ENCODE measurements at places on chromosomes 12 and 14.

DNA sequence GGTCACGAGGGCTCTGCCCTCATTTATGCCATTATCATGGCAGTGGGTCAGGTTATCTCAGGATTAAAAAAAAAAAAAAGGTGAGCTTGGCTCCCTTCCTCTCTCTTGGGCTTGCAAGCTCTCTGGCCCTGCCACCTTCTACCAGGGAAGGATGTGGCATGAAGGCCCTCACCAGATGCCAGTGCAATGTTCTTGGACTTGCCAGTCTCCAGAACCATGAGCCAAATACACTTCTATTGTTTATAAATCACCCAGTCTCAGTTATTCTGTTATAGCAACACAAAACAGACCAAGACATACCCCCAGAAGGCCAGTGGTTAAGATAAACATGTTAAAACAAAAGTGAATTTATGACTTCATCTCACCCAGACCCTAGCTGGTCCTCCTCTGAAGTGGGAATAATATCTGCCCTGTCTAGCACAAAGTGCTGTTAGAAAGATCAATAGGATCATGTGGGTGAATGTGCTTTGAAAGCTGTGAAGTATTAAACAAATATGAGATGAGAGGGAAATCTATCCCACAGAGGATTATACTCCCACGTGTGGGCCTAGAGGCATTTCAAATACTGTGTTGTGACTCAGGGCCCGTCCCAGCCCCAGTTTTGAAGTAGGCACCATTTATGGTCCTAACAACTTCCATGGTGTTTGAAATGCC lies 88.6 kb downstream of the NINJ2 start:
- DNase-seq = no peak

DNA sequence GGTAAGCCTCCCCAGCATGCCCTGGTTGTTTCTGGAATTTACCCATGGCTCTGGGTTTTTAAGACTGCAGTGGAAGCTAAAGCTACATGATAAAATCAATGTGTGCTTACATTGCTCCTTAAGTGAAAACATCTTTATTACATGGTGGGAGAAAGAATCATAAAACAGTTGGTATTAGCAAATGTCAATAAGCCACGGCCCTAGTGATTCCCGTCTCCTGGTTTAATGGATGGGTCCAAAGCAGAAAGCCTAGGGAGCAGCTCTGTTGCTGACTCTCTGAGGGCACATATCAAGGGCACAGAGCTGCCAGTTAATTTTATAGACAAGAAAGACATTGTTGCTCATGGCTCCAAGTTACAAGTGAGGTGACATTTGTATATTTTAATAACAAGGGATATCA lies 127.9 kb downstream of the MYRFL start:
- no peak for DNase-seq

- no peak for DNase-seq
Observed at GRCh38 chr12:615620-616019, 47.6 kb downstream of the NINJ2 start.

GRCh38 chr12:108514468-108514972 lies 557 bp upstream of the FICD start:
- no peak for DNase-seq

GRCh38 chr14:102440392-102440791 lies 69.2 kb downstream of the ANKRD9 start:
- DNase-seq = no peak

GRCh38 chr14:71716041-71716772 lies 216.0 kb upstream of the RGS6 start:
- no peak for DNase-seq
